ENCODE measurements at places on chromosomes 4 and X. TPM values are rescaled to one million over a fixed set of nuclear protein-coding genes. Genes with fewer than 3 reads are reported as not detected.

Gene ADGRL3
- total RNA-seq, result 1.4 TPM

Gene SASH3
- total RNA-seq, result not detected

Gene NPY2R
- not detected for total RNA-seq

Gene CT47B1
- total RNA-seq, result not detected

Gene TMSB15C
- total RNA-seq, result 2.5 TPM

Gene GABRB1
- total RNA-seq, result 2.0 TPM

Gene RS1
- total RNA-seq, result not detected

Gene SAT1
- 60.6 TPM for total RNA-seq

Gene FHDC1
- total RNA-seq, result 2.2 TPM

Gene CENPVL1
- total RNA-seq, result not detected

Gene EREG
- 2.0 TPM for total RNA-seq

Gene ZFP92
- total RNA-seq, result 0.49 TPM

Measured in mesangial cell (primary cell).